GM13976 (cell line): ENCODE measurements at places on chromosomes 3 and 15.

DNA sequence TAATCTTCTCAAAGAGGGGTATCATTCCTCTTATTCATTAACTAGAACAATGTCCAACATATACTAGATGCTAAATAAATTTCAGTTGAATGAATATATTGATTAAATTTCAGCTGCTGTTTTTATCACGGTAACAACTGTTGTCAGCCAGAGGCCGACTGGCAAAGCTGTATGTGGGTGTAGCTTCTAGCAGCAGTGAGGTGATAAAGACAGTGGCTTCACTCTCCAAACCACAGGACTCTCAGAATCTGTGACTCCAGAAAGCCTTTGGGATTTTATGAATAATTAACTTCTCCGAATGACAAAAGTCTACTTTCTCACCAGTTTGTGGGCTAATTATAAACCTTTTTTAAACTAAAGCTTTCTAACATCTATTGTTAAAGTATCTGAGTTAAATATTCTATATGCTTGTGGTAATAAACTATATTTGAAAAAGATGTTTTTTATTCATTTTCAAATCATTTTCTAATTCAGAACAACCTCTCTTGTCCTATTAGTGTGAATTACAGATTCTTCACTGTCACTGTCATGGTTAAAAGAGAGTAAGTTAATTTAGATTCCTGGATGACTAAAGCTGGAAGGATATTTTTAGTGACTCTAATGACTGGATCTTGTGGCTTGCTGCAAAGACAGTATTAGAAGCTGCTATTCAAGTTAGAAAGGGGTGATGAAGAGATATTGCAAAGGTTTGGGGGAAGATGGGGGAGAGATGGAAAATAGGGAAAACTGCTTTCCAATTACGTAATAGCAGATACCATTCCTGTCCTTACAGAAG is 796.4 kb upstream of the ARPP21 start:
- no peak for DNase-seq

DNA sequence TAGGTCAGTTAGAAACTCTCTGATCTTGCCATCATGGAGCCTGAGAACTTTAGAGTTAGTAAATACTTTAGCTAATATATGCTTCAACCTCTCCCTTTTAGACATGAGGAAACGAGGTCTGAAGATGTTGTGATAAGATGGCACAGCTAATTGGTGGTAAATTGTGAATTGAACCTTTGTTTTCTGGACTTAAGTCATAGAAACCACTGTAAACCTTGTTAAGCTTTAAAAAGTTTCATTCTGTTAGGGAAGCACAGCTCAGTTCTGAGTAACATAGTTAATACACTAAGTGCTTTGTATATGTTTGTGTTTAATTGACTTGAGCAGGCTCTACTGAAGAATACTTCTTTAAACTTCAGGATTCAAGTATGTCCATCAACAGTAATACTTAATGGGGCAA is 108.6 kb downstream of the AKAP13 start:
- no peak for DNase-seq

DNA sequence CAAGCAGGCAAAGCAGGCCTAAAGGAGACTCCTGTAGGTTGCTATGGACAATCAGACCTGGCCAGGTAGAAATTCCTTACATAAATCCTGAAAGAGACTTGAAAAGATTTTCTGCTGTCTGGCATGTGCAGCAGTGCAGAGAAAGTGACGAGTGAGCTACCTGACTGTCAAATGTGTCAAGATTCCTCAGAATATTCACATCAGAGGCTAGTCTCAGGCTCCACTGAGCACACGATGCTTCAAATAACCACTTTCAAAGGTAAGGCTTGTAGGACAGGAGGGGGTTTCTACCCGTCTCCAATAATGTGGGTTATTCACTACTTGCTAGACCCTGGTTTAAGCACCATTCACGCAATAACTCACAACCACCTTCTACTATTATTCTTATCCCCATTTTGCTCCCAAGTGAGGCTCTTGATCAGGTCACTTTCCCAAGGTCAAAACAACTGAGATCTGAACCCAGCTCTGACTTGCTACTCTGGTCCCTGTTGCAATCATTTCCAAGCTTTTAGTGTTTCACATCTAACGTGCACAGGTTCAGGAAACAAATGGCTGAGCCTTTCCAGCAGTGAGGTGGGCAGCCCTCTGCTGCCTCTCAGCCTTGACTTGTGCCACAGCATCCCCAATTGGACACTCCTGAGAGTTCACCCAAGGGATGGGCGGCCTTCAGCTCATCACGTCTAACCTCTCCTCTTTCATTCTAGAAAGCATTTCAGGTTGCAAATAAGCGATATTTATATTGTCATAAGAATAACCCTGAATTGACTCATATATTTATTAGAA is 329.9 kb upstream of the WNT5A start:
- DNase-seq = no peak

DNA sequence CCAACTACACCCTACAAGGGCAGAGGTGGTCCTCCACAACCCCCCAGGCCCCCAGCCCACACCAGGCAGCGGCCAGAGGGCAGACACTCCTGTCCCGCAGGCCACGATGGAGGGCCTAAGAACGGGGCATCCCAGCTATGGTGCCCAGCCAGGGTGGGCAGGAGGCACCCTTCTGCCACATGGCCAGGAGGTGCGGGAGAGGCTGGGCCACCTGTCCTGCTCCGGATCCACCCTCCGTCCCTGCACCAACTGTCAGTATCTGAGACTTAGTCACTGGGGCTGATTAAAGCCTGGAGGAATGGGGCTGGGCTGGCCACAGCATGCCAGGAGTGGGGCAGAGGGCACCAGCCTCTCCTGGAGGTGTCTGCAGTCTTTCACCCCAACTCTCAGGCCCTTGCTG is 37.9 kb downstream of the TNK2 start:
- no peak for DNase-seq

DNA sequence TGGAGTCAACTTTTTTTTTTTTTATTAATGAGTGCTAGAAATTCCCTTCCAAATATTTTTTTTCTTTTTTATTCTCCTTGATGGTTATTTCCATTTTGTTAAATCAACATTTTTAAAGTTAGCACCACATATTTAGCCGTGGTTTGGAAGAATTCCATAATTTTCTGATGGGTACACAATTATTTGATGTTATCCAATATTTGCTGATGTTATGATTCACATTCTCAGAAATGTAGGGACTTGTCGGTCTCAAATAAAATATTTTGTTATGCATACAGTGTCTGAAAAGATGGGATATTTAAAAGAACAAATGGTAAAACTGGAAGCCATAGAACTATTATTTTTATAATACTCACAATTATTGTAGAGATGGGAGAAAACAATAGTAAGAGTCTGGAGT is 911.5 kb upstream of the GBE1 start:
- no peak for DNase-seq

- peak; percentile 64 for DNase-seq
These were observed 76.7 kb downstream of the FLNB start for GRCh38 chr3:58084788-58085543.

DNA sequence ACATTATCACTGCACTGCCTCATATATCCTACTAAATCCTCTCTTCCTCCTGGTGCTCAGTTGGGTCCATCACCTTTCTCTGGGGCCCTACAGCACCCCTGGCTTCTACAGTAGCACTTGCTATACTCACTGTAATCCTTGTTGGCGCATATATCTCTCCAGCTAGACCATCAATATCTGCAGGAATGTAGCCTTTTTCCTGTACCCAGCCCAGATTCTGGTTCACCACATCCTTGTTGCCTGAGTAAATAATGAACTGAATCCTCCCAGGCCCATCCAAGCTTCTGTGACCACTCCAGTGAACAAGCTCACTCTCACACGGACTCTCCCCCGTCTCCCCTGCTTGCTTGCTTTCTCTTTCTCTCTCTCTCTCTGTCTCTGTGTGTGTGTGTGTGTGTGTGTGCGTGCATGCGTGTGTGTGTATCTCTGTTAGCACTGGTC is 62.5 kb upstream of the LIPC start:
- DNase-seq = no peak
